ENCODE measurements at places on chromosomes 5 and 9.
A peak's percentile ranks its signal among the peaks of the same experiment; 100 is the strongest.

GRCh38 chr5:105088961-105089360 lies 1526.4 kb upstream of the NUDT12 start:
- no peak for DNase-seq

DNA sequence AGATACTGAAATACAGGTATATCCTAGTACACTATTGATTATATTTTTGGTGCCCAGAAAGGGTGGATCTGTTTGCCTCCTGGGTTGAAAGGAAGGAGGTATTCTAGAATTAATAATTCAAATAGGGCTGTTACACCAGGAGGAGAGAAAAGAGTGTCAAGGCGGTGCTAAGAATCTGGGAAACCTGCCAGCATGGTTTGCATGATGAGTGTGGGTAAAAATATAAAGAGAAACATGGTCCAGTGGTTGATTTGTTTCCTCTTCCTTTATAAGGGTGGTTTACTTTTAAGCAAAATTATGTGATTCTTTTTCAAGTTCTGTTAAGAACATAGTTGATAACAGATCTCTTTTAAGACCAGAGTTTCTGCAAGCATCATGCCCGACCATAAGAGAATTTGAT lies 69.4 kb upstream of the NFIB start:
- no peak for DNase-seq

- no peak for DNase-seq
Observed at GRCh38 chr5:97355775-97356174, 172.7 kb upstream of the RIOK2 start.

DNA sequence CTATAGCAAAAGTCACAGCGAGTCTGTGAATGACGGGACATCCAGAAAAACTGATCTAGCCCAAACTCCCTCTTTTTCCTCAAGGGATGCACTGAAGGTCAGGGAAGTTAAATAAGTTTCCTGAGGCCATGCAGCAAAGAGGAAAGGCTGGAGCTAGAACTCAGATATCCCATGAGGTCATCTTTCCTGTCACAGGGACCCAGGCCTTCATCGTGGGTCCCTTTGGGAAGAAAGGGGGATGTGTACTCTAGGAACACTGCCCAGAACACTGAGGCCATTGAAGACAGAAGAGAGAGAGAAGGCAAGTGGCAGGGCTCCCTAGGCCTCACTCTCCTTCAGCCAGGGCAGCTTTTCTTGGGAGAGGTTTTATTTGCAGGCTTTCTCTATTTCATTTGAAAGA lies 182.0 kb downstream of the EBF1 start:
- no peak for DNase-seq

DNA sequence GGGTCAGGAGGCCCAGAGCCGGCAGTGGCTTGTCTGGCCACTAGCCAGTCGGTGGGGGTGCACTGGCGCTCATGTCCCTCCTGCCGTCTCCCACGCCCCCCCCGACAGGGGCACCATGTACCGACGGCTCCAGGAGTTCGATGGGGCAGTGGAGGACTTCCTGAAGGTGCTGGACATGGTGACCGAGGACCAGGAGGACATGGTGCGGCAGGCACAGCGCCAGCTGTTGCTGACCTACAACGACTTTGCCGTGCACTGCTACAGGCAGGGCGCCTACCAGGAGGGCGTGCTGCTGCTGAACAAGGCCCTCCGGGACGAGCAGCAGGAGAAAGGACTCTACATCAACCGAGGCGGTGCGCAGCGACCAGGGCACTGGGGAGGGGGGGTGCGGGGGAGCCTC lies 8.1 kb downstream of the TTC16 start:
- DNase-seq, result no peak

DNA sequence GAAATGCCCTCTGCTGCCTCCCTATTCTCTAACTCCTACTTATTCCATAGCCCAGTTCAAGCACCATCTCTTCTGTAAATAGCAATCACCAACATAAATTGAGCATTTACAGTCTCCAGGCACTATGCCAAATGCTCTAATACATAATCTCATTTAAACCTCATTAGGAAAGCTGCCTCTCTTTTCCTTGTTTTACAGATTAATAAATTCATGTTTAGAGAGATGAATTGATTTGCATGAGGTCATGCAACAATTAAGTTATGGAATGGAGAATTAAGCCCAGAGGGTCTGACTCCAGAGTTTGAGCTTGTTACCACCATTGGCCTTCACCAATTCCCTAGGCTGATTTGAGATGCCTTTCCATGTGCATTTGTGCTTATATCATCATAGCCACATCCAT lies 23.4 kb upstream of the RFX3 start:
- DNase-seq, result no peak

DNA sequence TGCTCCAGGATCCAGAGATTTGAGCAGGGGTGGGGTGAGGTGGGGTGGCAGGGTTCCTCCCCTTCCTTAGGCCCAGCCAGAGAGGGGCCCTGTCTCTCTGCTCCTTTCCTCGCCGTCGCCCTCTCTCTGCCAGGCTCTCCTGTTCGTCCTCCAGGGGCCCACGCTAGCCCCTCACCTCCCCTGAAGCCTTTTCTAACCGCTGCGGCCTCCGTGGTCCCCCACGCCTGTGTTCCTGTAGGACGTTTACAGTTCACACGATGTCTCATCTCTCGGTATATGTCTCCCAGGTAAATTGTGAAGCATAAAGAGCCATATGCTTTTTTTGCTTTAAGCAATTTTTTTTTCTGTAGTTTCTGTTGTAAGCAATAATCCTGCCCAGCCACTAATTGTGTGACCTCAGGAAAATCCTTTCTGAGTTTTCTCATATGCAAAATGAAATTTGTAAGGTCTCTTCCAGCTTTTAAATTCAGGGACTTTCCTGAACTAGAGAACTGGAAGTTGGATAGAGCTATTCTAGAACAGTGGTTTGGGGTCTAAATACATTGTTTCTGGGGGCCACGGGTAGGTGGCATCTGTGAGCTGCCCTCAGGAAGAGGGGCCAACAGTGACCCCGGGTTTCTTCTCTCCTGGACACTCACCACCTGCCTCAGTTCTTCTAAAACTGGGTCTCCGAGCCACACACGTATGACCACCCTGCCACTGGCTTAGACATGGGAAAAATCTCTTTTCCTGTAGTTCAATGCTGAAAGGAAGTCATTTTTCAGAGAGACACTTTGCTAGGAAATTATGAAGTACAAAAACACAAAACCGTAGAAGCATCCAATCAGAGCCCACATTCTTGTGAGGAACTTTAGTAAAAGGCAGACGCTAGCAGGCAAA lies 50.2 kb upstream of the ZNF366 start:
- DNase-seq, result no peak

DNA sequence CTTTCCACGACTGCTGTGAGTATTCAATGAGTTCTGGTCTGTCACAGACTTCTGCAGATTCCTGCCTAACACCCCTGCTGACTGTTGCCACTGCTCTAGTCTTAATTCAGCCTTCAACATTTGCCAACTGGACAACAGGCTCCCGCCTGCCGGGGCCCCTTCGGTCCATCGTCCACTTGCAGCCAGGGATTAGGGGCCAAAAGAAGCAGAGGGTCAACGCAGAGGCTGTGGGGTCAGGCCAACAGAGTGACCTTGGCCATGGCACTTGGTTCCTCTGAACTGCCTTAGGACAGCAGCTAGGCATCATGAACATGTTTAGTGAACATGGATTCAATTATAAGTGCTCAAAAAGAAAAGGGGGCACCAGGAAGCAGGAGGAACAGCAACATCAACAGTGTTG lies 28.7 kb downstream of the MORN5 start:
- no peak for DNase-seq

DNA sequence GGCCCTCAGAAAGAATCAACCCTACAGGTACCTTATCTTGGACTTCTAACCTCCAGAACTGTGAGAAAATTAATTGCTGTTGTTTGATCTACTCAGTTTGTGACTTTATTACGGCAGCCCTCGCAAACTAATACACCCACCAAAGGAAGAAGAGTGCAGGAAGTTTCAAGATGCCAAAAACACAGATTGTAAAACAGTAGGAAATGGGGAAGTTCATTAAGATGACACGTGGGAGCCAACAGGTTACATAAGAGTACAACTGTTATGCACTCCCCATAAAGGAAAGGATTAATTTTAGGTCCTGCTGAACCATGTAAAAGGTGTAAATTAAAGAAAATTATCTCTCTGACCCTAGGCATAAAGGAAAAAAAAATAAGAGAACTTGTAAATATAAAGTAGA lies 294.3 kb downstream of the EPB41L4A start:
- no peak for DNase-seq

- no peak for DNase-seq
Observed at GRCh38 chr5:111427762-111428161, 84.6 kb downstream of the STARD4 start.

DNA sequence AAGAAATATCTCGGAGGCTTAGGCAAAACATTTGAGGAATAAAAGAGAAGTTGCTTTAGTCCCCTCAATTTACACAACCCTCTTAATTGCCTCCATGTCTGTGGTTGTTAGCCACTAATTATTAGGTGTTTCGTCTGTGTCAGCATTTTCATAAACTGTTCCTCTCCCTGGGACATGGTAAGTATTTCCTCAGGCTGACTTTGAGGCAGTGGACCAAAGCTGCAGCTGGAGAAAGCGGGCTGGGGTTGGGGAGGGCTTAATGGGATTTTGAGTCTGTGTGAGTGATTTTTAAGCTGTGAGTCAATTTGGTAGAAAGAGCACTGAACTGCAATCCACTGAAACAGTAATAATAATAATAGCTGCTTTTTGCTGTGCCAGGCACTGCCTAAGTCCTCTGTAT lies 13.0 kb upstream of the TTC1 start:
- no peak for DNase-seq

DNA sequence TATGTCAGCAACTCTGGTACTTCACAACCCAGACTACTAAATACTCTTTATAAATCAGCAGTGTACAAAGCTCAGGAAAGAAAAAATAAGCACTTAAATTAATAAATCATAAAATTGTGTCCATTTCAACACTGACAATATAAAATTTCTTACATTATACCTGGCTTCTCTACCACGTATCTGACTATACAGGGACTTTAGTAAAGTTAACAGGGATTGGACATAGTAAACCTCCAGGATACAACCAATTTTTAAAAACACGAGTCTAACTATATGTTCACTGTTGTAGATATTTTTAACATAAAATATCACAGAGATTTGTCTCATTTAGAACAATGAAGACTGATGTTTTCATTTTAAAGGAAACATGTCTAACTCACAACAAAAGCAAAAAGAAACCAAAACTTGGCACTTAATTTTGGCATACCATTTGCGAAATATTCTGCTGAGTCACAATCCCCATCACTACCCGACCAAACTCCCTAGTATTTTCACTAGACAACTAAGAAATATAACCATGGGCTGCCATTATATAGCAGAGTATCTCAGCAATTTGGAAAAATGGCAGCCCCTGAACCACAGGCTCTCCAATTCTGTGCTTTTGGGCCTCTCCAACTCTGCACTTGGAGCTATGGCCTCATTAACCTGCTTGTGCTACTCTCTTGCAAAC lies 14.4 kb downstream of the FAM169A start:
- no peak for DNase-seq

DNA sequence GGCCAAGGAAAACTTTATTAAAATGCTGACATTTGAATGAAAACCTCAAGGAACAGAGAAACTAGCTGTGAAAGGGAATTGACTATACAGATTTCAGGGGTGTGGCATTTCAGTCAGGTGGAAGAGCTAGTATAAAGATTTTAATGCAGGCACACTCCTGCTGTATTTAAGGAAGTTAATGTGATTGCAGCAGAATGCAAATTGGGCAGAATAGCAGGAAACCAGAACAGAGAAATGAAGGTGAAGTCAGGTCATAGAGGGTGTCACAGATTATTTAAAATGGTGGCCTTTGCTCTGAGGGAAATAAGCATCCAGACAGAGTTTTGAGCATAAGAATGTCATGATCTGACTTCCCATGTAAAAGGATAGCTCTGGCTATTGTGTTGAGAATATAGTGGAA lies 898.1 kb upstream of the WWC1 start:
- no peak for DNase-seq

DNA sequence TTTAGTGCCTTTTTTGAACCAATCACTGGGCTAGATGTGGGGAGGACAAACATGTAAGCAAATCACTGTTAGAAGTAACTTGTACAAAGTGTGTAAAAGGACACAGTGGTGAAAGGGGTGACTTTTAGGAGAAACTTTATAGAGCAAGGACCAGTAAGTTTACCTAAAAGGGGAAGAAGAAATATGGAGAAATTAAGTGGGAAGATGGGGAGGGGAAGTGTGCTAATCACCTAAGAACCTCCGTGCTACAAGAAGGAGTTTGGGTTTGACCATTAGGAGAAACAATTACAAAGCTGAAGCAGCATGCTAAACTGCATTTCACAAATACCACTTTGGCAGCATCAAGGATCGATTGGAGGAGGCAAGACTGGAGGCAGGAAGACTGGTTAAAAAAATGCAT lies 17.3 kb downstream of the ITGA1 start:
- DNase-seq, result no peak

DNA sequence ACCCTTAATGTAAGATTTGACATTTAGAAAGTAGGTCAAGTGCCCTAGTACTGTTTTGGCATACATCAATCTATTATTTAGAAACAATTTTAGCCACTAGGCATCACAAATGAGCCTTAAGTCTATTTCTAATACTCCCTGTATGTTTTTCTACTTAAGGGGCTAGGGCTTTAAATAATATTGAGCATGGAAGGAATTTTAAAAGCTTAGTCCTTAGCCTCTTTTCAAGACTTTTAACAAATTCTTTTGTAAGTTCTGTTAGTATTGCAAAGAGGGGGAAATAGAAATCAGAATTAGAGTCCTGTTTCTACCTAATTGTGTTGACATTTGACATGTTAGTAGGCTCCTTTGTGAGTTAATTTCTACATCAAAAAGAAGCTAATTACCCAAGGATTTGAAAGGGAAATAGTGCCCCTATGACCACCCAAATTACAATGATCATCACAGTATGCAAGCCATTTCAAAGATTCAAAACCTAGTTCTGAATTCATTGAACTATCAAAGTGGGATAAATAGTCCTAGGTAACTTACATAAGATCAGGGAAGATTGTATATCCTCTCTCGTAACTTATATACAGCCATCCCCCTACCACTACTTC lies 647.8 kb upstream of the ACO1 start:
- DNase-seq, result peak; percentile 20

GRCh38 chr5:158792186-158792585 lies 307.5 kb downstream of the EBF1 start:
- DNase-seq, result no peak

GRCh38 chr5:10876006-10876744 lies 115.1 kb upstream of the DAP start:
- no peak for DNase-seq

DNA sequence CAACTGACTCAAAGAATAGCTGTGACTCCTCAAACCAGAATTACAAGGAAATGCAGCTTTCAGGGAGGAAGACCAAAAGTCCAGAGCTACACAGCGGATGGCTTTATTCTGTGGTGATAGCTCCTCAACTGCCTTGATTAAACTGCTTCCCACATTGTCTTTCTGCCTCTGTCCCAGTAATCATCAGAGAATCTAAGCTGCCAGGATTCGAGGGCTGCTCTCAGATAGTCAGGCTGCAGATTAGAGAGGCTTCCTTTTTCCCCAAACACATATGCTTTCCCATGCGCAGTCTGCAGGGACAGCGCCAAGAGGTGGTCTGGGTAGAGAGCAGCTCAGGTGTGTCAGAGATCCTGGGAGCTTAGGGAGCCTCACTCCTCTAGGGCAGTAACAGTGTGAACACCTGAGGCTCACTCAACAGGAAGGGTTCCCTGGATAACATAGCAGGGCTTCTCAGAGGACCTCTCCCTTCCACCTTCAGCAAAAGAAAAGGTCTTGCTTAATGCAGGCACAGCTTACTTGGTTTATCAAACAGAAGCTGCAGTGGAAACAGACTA lies 439.9 kb upstream of the TLE4 start:
- DNase-seq, result no peak

Measured in NT2/D1 (cell line).